ENCODE measurements at places on chromosomes 13 and 19. TPM values are rescaled to one million over a fixed set of nuclear protein-coding genes. Genes with fewer than 3 reads are reported as not detected.

The PIH1D1 gene
- total RNA-seq: 84.0 TPM

DNA sequence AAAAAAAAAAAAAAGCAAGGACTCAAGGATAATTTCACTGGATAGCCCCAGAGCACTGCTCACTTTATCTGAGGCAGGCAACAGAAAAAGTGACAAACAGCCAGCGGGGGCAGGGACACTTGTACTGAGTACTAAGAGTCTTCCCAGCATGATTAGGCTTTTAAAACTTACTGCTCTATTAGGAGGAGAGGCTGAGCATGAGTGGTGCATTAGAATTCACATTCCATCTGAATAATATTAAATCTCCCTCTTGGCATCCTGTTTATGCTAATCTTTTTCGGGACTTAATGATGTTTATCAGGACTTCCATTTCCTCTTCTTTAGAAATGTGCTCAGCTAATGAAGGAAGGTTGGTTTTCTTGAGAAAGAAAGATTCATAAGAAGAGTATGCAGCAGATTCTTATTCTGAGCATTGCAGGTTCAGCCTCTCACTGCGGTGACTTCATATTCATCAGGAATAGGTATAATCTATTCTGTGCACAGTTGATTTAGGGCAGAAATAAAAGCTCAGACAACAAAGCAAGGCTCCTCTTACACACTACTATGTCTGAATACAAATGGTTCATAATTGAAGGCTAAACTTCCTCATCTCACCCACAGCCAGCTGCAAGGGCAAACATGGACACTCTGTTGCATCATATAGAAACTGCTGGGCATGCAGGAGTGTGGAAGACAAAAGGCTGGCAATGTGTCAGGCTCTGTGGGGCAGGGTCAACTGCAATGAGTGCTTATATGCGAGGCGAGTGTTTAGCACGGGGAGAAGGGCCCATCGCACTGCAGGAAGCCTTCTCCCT lies 107.0 kb downstream of the KL start:
- ATAC-seq: peak; percentile 80

The ZNF568 gene
- 5.3 TPM for total RNA-seq

DNA sequence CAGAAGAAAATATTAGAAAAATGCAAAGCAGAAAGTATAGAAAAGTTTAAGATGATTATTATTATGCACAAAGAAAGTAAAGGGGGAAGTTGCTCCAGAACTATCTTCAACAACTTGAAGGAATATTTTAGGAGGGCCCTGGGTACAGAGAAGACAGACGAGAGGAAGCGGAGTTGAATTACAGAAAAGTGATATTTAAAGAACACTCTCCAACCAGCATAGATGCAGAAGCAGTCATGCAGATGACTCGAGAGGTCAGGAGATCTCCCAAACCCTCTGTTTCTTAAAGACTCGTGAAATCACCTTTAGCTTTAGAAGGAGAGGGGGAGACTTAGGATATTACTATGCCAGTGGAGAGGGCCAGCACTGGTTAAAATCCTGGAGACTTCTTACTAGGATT lies 8.5 kb upstream of the SHISA2 start:
- no peak for ATAC-seq

DNA sequence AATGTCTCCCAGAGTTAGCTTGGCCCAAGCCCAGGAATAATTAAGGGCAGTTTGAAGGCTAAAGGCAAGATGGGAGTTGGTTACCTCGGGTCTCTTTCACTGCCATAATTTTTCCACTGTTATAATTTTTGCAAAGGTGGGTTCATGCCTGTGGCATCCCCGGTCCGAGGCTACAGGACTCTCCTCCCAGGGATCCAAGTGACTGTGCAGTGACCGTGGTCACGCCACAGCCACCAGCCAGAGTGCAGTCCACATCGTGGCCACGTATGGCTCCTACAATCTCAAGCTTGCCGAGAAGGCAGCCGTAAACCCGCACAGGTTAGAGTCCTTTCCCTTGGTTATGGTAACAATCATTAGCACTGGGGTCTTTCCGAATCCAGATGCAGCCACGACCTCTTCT lies 36.8 kb downstream of the C13orf46 start:
- ATAC-seq: no peak

The ARHGAP33 gene
- 23.4 TPM for total RNA-seq

GRCh38 chr19:55437410-55437809 lies 5.7 kb downstream of the SHISA7 start:
- peak; percentile 86 for ATAC-seq

The HCST gene
- 1.2 TPM for total RNA-seq

- peak; percentile 27 for ATAC-seq
Observed at GRCh38 chr13:94710881-94711560, 1.3 kb downstream of the SOX21 start.

The C2CD4C gene
- total RNA-seq: 4.1 TPM

DNA sequence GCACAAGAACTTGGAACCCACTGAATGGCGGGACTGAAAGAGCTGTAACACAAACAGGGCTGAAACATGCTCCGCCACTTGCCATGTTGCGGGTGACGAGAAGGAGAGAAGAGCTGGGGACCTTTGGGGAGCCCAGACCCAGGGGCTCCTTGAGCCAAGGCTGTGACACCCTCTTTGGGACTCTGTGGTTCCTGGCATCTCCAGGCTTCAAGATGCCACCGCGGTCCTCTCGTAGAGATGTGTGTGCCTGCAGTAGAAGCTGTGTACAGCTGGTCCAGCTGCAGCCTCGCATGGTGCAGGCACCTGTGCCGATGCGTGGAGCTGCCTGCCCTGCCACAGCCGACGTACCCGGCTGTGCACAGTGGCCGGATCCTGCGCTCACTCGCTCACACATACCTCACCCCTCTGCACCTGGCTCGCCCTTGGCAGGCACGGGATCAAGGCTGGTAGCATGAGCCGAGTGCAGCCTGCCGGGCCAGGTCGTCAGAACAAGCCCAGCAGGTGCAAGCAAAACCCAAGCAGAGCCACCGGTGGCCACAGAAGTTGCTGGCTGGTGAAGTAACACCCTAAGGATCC lies 1385.8 kb downstream of the PCDH9 start:
- ATAC-seq: no peak

DNA sequence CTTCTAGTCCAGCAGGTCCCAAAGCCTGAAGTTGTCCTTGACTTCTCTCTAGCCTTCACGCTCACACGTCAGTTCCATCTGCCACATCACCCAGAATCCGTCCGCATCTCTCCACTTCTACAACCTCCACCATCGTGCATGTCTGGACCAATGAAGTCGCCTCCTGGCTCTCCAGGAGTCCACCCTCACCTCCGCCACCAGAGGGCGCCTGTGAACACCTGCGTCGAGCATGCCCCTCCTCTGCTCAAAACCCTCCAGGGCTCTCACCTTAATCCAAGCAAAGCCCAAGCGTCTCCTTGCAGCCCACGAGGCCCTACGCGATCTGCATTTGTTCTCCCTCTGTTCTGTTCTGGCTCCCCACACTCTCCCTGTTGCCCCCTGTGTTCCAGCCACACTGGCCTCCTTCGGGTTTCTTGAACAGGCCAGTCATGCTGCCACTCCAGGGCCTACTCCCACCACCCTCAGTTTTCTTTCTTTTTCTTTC lies 3.7 kb downstream of the USHBP1 start:
- ATAC-seq: no peak

DNA sequence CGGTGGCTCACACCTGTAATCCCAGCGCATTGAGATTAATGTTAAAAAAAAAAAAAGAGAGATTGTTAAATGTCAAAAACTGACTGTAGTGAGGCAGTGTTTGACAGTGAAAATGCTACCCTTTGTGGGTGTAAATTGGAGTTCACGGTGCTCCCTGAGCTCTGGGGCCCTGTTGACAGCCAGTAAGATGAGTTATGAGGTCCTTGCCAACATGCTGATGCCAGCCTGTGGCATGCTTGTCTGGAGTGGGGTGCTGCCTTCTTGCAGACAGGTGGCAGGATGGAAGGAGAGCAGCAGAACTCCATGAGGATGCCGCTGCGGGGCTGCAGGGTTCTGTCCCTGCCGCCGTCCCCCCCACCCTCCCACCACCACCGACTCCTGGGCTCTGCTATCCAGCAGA lies 25.9 kb downstream of the PRAM1 start:
- ATAC-seq: no peak

- ATAC-seq: peak; percentile 46
Observed at GRCh38 chr13:53214433-53214832, 185.8 kb downstream of the OLFM4 start.

DNA sequence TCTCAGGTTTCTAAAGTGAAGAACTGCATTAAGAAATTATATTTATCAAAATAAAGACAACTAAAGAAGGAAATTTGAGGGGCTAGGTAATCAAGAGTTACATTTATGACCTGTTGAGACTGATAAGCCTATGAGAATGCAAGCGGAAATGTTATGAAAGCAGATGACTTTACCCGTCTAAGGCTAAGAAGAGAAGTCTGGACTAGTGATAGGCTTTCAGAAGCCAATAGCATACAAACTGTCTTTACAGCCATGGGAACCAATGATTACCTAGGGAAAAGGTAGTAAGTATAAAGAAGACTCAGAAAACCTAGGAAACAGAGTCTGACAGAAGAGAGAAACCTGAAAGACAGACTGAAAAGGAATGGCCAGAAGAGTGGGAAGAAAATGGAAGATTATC lies 11.2 kb downstream of the TSC22D1 start:
- no peak for ATAC-seq

- no peak for ATAC-seq
Observed at GRCh38 chr13:64446372-64446771, 2783.8 kb downstream of the PCDH9 start.

- no peak for ATAC-seq
Observed at GRCh38 chr13:109100705-109101304, 471.4 kb downstream of the MYO16 start.

GRCh38 chr13:44388427-44389059 lies 14.9 kb downstream of the SERP2 start:
- ATAC-seq: peak; percentile 63

GRCh38 chr13:59677966-59678814 lies 485.5 kb downstream of the DIAPH3 start:
- ATAC-seq: peak; percentile 47

The LYPD5 gene
- 0.21 TPM for total RNA-seq

DNA sequence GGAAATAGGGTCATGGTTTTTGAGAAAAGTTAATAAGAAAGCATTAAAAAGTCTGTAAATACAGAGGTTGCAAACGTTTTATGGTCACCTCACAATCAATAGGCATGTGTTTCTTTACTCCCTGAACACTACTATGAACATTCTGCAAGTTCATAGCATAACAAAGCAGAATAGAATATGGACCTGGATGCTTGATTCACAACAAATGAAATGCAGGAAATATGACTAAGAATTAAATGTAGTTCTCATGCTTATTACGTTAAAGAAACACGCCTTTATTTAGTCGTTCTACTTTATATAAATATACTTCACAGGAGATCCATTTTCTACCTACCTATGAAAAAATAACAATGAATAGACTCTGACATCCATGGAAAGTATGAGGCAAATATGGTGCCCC lies 344.0 kb downstream of the KCTD12 start:
- ATAC-seq: no peak

DNA sequence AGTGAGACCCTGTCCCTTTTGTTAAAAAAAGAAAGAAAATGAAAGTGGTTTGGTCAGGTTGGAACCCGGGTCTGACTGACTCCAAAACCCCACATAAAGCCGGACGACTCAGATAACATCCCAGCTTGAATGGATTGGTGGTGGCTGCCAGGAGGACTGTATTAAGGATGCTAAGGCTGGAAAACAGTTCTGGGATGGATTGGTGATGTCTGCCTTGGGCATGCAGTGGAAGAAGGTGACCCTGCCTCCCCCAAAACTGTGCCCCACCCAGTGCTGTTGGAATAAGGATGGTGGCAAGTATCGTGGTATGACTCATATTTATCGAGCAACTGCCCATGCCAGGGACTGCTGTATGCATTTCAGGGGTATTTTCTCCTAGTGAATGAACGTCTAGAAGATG lies 18.5 kb upstream of the COLGALT1 start:
- no peak for ATAC-seq

The PGLYRP2 gene
- total RNA-seq: 0.53 TPM

- no peak for ATAC-seq
Observed at GRCh38 chr19:51301266-51301665, 10.2 kb upstream of the IGLON5 start.

The SLC10A2 gene
- total RNA-seq: 0.07 TPM

- ATAC-seq: no peak
Observed at GRCh38 chr13:33545492-33545891, 259.9 kb upstream of the STARD13 start.

DNA sequence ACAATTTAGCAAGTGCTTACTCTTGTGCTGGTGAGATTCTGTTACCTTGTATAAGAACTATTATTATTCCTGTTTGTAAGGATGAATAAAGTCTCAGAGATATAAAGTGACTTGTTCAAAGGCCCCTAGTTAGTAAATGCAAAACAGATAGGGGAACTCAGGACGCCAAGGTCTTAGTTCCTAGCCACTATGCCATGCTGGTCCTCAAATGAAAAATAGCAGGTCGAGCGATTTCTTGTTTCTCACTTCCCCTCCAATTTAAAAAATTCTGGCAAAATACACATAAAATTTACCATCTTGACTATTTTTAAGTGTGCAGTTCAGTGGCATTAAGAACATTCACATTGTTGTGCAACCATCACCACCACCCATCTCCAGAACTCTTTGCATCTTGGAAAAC lies 1.1 kb downstream of the TECR start:
- no peak for ATAC-seq

The MAMSTR gene
- total RNA-seq: 5.2 TPM

The ZNF98 gene
- total RNA-seq: 0.47 TPM

The SOX1 gene
- total RNA-seq: 0.15 TPM

The CERS4 gene
- total RNA-seq: 1.8 TPM

The PRODH2 gene
- not detected for total RNA-seq

- no peak for ATAC-seq
Observed at GRCh38 chr19:22118132-22118531, 65.8 kb downstream of the ZNF257 start.

DNA sequence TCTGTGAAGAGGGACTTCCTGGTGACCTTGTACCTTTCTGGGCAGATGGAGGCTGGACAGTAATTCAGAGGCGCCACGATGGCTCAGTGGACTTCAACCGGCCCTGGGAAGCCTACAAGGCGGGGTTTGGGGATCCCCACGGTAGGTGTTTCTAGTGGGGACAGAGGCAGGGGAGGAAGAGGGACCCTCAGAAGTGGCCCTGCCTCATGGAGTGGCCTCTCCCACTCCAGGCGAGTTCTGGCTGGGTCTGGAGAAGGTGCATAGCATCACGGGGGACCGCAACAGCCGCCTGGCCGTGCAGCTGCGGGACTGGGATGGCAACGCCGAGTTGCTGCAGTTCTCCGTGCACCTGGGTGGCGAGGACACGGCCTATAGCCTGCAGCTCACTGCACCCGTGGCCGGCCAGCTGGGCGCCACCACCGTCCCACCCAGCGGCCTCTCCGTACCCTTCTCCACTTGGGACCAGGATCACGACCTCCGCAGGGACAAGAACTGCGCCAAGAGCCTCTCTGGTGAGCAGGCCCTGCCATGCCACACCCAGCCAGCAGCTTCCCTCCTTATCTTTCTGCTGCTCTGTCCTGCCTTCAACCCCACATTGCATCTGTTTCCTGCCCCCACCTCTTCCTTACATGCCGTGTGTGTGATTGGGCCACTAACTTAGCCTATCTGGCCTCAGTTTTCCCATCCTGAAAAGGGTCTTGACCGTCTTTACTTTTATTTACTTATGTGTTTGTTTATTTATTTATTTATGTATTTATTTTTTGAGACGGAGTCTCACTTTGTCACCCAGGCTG lies 7.3 kb downstream of the ANGPTL4 start:
- ATAC-seq: no peak

GRCh38 chr13:111239764-111240670 lies 80.4 kb upstream of the TEX29 start:
- ATAC-seq: no peak

The SMIM17 gene
- 1.7 TPM for total RNA-seq

The LPAR6 gene
- total RNA-seq: 31.9 TPM

GRCh38 chr19:17248011-17248776 lies 2.5 kb upstream of the NR2F6 start:
- no peak for ATAC-seq
